ENCODE measurements at places on chromosomes 13 and 19.

DNA sequence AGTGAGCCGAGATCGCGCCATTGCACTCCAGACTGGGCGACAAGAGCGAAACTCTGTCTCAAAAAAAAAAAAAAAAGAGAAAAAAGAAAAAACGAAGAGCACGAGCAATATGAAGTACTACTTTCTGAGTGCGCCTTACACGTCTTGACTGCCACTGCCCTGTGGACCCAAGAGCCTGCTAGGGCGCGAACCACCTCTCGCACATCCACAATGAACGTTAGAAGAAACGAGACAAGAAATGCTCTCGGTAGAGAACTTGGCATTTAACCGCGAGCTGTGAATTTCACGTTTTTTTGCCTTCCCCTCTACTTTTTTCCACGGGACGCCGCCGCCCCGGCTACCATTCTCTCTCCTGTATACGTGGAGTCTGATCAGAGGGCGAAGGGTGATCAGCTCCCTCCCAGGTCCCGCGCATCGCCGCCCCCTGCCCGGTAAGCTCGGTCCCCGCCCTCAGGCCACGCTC lies 454 bp downstream of the TIMM44 start:
- no peak for DNase-seq

GRCh38 chr13:80871481-80871880 lies 530.6 kb upstream of the SPRY2 start:
- no peak for DNase-seq

- no peak for DNase-seq
Observed at GRCh38 chr13:78679329-78679728, 20.4 kb upstream of the OBI1 start.

GRCh38 chr13:41405367-41405766 lies 52.0 kb upstream of the RGCC start:
- DNase-seq: no peak

- no peak for DNase-seq
Observed at GRCh38 chr13:48675247-48675646, 21.5 kb downstream of the CYSLTR2 start.

- no peak for DNase-seq
Observed at GRCh38 chr13:75347925-75348324, 134.0 kb downstream of the TBC1D4 start.

DNA sequence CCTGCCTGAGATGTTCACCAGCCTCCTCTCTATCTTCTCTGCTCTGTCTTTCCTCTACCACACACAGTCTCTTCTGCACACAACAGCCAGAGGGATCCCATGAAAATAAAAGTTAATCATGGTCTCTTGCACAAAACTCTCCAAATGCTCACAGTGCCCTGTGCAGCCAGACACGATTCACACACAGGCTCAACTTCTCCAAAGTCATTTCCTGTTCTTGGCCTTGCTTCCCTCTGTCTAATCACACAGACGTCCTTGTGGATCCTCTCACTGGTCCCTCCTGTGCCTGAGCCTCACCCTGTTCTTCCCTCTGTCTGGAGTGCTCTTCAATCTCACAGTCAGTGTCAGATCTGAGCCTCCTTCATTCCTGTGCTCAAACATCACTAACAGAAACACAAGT lies 7.8 kb downstream of the SIGLEC12 start:
- no peak for DNase-seq

GRCh38 chr13:27442797-27443196 lies 7.6 kb downstream of the MTIF3 start:
- no peak for DNase-seq

Measured in CD8-positive, alpha-beta memory T cell (primary cell).